Stimulated activated CD4-positive, alpha-beta T cell treated with anti-CD3 and anti-CD28 coated beads, Interleukin-2, amount 100 ng/mL, for 24 hours (primary cell): ENCODE measurements at places on chromosomes 5 and 9.

GRCh38 chr5:54426209-54426608 lies 29.3 kb upstream of the HSPB3 start:
- DNase-seq = no peak

- DNase-seq = no peak
Observed at GRCh38 chr5:131575660-131576227, 59.3 kb downstream of the RAPGEF6 start.

GRCh38 chr5:58937031-58937681 lies 354.3 kb downstream of the RAB3C start:
- no peak for DNase-seq

DNA sequence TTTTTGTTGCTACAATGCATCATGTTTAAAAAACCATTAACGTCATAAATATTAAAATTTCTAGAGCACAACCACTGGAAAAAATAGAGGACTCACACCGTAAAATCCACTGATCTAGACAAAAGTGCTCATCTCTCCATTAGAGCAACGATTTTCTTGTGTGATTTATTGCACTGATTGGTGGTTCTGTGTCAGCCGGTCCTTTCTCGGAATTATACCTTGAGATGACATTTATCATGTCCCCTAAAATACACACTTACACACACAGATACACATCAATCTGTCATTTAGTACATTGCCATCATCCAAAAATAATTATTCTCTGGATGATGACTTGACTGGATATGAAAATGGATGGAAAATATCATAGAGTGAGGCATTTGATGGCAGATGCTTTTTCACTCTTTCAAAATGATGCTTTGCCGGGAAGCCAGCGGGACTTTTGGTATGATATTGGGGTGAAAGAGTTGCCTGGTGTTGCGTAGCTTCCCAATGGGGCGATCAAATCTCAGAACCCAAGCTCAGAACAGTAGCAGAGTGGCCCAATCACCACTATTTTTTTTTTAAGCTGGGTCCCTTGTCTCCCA lies 226.6 kb downstream of the GAS1 start:
- no peak for DNase-seq

GRCh38 chr9:24011009-24011717 lies 185.1 kb upstream of the ELAVL2 start:
- DNase-seq = no peak

- no peak for DNase-seq
Observed at GRCh38 chr9:18982262-18982620, 50.8 kb downstream of the SAXO1 start.

DNA sequence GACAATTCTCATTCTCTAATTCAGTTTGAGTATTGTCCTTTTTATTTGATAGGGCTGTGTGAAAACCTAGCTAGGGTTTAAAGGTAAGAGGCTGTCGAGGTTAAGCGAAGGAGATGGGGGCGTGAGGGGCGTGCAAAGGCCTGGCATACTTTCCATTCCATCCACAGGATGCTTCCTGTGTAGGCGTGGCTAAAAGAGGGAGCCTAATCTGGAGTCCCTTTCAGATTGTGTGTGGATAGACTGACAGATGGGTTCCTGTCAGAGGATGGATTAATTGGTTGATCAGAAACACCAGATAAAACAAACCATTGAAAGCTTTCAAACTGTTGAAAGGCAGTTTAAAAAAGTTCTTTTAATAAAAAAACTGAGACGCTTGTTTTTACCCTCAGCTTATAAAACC lies 1.1 kb upstream of the ELL2 start:
- DNase-seq = no peak

DNA sequence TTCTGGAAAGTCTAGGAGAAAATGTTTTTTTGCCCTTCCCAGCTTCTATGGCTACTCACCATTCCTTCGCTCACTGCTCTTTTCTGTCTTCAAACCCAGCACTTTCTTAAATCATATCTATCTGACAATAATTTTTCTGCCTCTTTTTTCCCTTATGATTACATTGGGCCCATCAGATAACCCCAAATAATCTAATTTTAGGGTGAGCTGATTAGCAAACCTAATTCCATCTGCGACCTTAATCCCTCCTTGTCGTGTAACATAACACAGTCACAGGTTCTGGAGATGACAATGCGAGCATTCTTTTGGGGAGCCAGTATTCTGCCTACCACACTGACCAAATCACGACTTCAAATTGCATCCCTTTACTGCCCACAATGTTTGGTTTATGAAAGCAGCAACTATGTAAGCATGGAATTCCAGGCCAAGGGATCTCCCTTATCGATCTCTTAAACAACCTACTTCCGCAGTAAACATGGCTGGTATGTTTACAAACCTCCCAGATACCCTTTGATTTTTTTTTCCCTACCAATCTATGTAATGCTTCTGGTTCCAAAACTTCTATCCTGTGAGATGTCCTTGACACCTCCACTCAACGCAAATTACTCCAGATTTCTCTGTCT lies 2122.2 kb downstream of the MAT2B start:
- DNase-seq = no peak

- no peak for DNase-seq
Observed at GRCh38 chr5:168872246-168872645, 293.1 kb upstream of the PANK3 start.

DNA sequence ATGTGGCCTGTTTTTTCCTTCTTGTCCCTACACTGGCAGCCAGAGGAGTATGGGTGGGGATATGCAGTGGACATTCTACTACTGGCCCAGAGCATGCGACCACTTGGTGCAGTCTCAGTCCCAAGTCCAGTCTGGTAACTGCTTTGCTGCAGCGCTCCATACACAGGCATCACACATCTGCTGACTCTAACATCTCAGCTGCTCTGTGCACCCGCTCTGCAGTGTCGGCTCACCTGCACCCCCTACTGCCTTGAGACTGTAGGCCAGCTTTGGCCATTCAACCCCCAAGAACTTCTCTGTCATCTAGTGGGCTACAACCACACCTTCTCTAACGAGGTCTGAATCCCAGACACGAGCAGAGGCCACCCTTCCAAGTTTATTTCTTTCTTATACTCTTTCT lies 46.4 kb upstream of the SLCO6A1 start:
- no peak for DNase-seq

GRCh38 chr5:109823597-109823996 lies 133.9 kb downstream of the MAN2A1 start:
- no peak for DNase-seq

DNA sequence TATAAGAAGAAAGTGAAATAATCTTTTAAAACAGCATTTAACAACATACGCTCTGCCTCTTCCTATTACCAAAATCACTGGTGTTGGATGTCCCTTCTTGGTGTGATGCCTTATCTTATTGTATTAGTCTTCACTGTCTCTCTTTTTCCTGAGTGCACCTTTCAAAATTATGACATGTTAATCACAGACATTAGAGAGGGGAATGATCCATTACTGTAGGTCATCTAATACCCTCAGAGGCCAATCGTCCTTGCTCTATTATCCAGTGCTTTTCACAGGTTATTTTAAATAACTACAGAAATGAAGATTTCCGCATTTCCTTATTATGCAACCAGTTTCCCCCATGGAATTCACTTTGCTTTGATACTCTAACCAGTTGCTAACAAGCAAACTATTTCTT lies 1292.7 kb downstream of the MAT2B start:
- no peak for DNase-seq

DNA sequence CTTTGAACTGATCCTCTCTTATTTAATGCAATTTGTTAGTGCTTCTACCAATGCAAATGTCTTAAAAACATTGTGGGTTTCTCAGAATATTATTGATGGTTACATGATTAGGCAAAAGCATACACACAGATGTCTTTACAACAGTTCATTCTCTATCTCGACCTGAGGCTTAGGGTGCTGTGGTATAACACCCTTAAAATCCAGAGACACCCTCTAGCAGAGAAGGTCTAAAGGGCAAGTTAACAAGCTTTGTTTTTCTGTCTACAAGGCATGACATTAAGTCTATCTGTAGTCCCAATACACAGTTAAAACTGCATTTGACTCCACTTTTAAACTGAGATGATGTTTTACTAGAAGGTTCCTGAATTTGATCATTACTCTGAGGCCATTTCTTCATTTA lies 518.7 kb upstream of the MEF2C start:
- DNase-seq = no peak

DNA sequence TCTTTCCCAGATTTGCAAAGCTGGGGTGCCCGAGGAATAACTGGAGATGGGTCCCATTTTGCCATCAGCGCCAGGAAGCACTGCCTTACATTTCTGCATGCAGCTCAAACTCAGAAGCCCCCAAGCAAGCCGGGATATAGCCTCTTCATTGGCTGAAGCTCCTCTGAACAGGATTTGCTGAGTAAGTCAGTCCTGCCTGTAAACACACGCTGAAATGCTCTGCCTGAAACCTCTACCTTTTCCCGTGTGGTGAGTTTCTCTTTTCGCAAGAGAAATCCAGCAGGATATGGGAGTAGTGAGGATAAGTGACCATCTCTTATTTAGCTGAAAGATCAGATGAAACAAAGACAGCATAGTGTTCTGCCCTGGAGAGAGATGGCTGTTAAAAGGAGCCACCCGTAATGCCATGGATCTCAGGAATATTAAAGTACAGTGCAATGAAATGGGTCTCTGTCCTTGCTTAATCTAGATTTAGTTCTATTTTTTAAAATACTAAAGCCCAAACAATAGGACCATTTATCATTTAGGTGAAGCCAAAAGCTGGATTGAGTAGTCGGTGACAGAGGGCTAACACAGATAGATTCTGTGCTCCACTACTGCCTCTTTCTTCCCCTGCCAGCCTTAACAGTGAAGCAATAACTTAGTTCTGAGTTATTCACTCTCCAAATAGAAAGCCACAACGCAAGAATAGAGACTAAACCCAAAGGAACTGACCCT lies 177.5 kb upstream of the PPP2R2B start:
- no peak for DNase-seq

- DNase-seq = no peak
Observed at GRCh38 chr5:145510769-145511168, 324.4 kb downstream of the PRELID2 start.

DNA sequence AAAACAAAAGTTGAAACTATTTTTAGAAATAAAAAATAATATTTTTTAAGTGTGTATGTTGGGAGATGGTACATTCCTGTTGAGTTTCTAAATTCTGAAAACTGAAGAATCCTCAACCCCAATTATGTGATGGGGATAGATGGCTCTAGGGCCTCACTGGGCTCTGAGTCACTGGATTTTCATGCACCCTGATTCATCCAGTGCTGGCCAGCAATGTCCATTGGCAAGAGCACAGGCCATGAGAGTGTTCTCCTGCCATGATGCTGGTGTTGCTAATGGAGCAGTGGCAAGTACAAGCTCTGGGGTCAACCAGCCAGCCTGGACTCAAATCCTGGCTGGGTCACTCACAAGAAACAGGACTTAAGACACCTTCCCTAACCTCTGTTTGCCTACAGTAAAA lies 23.3 kb downstream of the SMIM23 start:
- no peak for DNase-seq

GRCh38 chr5:175336781-175337180 lies 107.2 kb downstream of the DRD1 start:
- DNase-seq = no peak

- no peak for DNase-seq
Observed at GRCh38 chr9:136201609-136202453, 3.1 kb downstream of the LHX3 start.

GRCh38 chr5:179265514-179266290 lies 79.6 kb downstream of the ADAMTS2 start:
- peak; percentile 14 for DNase-seq

- DNase-seq = no peak
Observed at GRCh38 chr5:15533129-15533893, 33.3 kb downstream of the FBXL7 start.

DNA sequence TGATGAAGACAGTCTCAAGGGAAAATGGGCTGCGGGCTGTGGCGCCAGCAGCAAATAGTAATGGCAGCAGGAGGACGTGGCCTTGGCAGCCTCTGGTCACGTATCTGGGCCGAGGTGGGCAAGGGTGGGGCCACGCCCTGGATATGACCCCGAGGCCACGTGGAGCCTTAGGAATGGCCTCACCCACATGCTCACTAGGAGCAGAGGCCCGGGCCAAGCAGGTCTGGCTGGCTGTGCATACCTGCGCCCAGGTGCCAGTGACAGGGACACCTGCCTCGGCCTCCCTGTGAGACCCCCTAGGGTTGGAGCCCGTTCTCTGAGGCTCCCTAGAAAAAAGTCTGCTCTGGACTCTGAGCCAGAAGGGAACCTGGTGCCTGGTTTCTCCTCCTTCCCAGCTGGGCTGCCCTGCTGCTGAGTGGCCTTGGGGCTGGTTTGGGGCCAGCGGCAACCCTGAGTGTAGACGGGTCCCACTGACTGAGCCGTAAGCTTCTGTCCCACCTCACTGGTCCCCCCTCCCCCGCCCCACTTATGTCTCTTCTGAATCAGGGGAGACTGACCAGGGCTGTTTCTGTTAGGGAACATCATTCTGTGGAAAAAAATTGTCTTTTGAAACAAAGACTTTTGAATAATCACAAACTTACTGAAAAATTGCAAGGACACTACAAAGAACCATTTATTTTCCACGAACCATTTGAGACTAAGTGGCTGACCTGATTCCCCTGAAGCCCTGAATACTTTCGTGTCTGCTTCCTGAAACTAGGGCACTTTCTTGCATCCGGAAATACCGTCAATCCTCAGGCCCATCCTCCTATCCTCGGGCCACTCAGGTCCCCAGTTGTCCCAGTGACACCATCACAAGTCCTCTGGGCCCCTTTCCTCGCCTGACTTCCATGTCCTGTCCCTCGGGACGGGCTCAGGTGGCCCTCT lies 60.8 kb downstream of the WNK2 start:
- no peak for DNase-seq

DNA sequence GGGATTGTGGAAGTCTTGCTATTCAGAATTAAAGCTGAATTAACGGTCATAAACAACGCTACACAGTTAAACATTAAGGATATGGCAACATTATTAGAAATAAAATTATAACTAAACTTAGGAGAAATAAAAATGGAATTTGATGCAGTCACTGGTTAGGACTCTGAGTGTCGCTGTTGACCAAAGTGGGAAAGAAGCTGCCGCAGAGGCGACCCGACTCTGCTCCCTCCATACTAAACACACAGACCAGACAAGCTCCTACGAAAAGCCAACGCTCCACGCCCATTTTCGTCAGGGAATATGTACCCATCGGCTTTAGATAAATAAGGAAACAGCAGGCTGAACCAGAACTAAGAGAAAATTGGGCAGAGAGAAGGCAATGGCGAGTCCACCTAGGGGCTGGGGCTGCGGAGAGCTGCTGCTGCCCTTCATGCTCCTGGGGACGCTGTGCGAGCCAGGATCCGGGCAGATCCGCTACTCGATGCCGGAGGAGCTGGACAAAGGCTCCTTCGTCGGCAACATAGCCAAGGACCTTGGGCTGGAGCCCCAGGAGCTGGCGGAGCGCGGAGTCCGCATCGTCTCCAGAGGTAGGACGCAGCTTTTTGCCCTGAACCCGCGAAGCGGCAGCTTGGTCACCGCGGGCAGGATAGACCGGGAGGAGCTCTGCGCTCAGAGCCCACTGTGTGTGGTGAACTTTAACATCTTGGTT lies at the start of gene PCDHGA5:
Gene PCDHGA5 (plus strand): TSS at position 211 of the 709 bp plus-strand sequence. CDS start 169 bp downstream, at position 380.
- no peak for DNase-seq

DNA sequence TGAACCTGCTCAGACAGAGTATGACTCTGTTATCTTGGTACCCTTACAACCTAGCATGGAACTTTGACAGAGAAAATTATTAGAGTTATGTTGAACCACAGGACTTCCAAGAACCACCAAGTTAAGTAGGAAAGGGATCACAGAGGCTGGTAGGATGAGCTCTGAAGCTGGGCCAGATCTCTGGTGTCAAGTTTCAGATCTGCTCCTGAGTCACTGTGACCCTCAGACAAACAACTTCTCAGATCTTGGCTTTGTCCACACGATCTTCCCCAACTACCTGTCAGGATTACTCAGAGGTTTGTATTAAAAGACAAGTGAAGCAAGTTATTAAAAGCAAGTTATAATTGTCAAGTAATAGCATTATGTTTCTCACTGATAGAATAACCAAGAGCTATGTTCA lies 189.0 kb downstream of the SEC61B start:
- no peak for DNase-seq
